Stimulated activated CD4-positive, alpha-beta T cell treated with anti-CD3 and anti-CD28 coated beads, Interleukin-2, amount 100 ng/mL, for 24 hours (primary cell): ENCODE measurements at places on chromosomes 6 and 20.

GRCh38 chr6:21037453-21037852 is 503.2 kb downstream of the CDKAL1 start:
- DNase-seq: no peak

- DNase-seq: peak; percentile 49
These were observed 23.2 kb downstream of the RBCK1 start for GRCh38 chr20:431012-431904.

- DNase-seq: peak; percentile 56
These were observed 1.2 kb downstream of the GSTA5 start for GRCh38 chr6:52839124-52840055.

GRCh38 chr6:86963352-86963751 is 26.0 kb downstream of the HTR1E start:
- no peak for DNase-seq

DNA sequence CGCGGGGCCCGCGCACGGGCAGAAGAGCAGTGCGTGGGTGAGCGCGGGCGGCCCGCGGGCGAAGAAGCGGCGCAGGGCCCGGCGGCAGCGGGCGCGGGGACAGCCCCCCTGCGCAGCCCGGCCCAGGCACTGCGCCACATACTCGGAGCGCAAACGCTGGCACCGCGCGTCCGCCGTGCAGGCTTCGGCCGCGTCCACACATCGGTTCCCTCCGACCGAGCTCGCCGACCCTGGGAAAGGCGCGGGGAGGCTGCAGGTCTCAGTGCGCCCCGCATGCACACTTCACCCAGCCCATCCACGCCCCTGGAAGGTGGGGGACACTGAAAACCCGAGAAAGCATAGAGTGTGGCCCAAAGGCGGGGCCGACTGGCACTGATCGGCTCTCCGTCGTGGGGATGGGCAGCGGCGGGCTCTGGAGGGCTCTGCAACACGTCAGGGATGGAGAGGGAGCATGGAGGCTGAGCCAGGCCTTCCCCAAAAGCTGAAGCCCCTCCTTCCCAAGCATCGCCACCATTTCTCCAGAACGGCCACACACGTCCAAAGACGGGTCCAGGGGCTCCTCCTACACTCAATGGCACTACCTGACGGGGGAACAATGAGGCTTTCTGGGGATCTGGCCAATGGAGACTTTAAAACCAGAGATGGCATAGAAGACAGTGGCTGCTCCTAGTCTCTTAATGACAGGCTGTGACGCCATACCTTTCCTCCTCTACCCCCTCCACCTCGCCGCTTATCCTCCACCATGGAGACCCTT is 2.0 kb downstream of the GFRA4 start:
- no peak for DNase-seq

DNA sequence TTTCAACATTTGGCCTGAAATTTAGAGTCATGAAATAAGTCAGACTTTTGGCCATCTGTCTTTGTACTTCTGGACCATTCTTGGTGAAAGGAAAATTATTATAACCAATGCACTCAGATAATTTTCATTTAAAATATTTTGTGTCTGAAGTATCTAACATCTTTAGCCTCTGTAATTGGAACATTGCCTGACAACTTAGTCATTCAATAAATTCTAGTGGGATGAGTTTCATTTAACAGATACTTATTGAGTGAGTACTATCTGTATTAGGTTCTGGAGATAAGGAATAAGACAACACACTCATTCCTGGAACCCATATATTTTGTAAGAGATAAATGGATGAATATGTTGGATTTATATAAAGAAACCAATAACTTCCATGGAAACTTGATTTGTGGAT is 536.0 kb downstream of the BCKDHB start:
- DNase-seq: no peak

GRCh38 chr6:142945446-142946180 is 637 bp upstream of the HIVEP2 start:
- peak; percentile 53 for DNase-seq

DNA sequence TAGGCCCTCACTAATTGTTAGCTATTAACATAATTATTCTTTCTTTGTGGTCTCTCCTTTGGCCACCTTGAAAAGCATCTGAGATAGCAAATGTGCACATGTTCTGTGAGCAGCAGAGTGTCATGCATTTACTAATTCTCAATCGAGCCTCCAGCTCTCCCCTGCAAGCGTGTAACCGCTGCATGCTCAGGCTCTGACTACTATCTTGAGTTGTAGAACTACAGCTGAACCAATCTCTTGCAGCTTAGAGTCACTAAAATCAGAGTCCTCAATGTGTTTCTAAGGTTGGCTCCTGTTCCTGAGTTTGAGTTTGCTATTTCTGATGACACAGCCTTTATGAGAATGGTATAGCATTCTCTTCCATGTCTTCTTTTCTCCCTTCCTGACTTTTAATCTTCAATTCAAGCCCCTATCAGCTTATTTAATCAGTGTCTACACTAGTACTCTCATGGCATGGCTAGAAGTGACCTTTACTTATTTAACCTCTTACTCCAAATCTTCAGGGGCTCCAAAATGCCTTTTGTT is 65.5 kb downstream of the PPP1R3G start:
- DNase-seq: no peak

DNA sequence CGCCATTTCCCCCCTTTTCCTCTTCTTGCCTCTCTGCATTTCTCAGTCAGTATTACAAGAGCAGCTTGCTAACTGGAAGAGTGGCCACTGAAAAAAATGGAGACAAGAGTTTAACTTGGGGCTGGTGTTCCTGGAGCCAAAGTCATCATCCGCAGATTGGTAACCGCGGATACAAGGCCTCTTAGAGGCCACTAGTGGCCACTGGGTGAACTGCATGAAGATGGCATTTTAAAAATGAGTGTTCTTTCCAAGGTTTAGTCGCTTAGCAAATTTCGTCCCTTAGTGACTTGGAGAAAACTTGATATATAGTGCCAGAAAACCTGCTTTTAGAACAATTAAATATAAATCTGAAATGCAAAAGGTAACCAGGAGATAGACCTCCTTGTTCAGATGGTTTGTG is 4.8 kb downstream of the F13A1 start:
- peak; percentile 48 for DNase-seq

DNA sequence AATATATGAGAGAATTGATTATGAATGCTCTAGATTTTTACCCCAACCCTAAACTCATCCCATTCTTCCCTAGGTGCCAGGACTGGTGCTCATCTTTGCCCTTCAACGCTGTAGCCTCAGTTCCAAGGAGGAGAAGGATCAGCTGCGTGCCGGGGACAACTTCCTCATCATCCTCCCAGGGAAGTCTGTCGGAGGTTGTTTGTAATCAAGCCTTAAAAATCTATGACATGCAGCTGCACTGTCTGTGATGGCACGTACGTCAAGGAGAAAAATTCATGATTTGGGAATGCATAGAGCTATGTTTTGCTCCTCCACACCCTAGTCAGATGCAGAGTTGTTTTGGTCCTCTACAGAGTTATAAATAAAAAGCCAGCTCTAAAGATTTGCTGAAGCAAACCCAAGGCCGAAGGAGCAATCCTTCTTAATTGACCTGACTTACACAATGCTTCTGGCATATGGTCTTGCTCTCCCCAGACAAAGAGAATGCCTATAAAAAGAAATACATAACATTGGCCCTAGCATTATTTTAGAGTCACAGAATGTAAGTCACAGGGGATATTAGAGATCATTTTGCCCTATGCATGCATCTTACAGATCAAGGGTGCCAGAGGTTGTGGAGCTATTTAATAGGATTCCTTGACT is 244.2 kb downstream of the HIVEP2 start:
- no peak for DNase-seq

GRCh38 chr6:107066697-107067659 is 39.0 kb downstream of the MTRES1 start:
- DNase-seq: no peak

GRCh38 chr6:63764318-63764916 is 128.8 kb downstream of the PHF3 start:
- DNase-seq: no peak

DNA sequence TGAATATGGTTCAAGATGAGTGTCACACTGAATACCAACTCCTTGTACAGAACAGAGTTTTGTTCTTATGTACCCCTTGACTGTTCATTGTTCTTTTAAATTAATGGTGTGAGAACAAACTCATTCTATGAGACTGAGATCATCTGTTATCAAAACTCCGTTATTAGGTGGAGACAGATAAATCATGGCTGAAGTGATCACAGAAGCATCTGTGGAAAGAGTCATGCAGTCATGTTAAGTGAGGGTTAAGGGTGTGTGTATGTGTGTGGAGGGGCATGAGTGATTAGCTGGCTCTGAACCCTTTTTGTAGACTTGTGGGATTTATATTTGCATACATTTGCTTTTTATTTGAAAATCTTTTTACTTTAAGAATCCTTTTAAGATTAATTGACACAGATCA is 24.7 kb downstream of the ADGRG6 start:
- DNase-seq: no peak

DNA sequence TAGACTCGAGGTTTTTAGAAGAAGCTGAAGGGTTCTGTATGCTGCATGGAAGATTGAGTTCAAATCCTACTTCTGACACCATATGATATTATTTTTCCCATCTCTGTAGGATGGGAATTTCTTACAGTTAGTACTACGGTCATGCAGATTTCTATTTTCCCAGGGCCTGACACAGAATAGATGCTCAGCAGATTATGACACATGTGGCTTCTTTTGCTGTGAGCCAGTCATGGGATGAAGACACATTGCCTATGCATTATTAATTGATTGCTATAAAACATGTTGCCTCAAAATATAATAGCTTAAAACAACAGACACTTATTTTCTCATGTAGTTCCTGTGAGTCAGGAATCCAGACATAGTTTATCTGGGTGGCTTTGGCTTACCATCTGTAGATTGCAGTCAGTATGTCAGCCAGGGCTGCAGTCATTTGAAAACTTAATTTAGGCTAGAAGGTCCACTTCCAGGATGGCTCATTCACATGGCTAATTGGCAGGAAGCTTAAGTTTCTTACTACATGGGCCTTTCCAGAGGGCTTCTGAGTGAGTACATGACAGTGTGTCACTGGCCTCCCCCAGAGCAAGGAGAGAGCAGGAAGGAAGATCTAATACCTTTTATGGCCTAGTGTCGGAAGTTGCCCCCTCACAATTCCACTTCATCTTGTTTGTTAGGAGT is 29.5 kb downstream of the TOP1 start:
- DNase-seq: peak; percentile 6

GRCh38 chr6:129607581-129608186 is 102.3 kb downstream of the ARHGAP18 start:
- no peak for DNase-seq

- no peak for DNase-seq
These were observed 230.2 kb downstream of the PRKN start for GRCh38 chr6:162497389-162497788.

- no peak for DNase-seq
These were observed 157.7 kb upstream of the FLRT3 start for GRCh38 chr20:14495066-14495465.

GRCh38 chr6:44388887-44389286 is 1.4 kb downstream of the CDC5L start:
- no peak for DNase-seq

- peak; percentile 68 for DNase-seq
These were observed 302.7 kb upstream of the ZFP64 start for GRCh38 chr20:52494244-52494643.

GRCh38 chr6:132023490-132023889 is 72.3 kb upstream of the CCN2 start:
- DNase-seq: no peak

GRCh38 chr20:19692100-19692499 is 66.0 kb upstream of the RIN2 start:
- no peak for DNase-seq

- DNase-seq: no peak
These were observed 52.9 kb downstream of the ATP9A start for GRCh38 chr20:51715163-51715855.

GRCh38 chr20:17225851-17226409 is 910 bp upstream of the PCSK2 start:
- no peak for DNase-seq

DNA sequence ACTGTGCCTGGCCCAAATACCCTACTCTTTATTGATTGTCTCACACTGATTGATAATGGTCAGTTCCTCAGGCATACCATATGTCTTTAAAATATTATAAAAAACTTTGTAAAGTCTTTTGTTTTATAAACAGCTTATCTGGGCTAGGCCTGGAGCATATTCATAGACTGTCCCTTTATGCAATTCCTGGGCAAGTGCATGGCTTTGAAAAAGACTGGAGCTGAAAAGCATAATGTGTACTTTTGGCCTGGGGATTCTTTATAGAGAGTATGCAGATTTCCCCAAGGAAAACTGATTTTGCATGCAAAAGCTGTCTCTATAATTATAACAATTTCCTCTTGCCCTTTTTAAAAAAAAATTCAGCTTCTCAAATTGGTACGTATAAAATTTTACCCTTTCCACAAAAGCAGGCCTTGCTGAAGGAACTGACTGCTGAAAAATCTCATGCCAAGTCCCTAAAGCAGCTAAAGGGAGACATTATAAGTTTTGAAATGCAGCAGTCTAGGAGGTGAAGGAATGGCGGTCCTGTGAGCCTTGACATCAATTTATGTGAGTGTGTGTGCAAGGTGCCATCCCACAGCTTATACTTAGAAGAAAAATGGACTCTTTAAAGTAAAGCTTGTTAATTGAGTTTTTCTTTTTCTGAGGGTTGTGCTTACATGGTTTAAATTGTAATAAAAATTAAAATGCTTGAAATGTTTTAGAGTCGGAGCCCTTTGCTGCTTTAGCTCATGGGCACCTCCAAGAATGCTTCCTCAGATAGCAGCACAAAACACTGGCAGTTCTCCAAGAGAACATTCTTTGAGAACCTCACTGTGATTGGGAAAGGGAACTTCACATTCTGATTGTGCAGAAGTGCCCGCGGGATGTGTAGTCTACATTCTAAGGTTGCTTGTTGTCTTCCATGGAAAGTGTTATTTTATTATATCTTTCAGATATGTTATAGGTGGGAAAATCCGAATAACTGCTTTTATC is 43.9 kb downstream of the PLCB4 start:
- no peak for DNase-seq

DNA sequence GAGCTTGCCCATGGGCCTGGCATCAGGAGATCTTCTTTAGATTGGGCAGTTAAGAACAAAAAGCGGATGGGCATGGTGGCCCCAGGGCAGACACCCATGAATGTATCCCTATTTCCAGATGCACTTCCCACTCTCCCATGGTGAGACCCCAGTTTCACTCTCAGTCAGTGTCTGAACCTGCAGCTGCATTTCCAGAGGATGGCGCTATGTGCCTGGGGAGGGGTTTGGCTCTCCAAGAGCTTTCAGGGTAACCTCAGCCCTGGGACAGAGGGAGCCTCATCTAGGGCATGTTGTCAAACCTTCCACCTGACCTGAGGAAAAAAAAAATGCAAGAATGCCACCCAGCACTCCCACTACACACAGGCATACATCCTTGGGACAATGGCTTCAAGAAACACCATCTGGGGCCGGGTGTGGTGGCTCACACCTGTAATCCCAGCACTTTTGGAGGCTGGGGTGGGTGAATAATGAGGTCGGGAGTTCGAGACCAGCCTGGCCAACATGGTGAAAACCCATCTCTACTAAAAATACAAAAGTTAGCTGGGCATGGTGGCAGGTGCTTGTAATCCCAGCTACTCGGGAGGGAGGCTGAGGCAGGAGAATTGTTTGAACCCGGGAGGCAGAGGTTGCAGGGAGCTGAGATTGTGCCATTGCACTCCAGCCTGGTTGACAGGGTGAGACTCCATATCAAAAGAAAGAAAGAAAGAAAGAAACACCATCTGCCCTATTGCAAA is 1.9 kb downstream of the CST9L start:
- DNase-seq: no peak

GRCh38 chr6:35064290-35064689 is 76.8 kb downstream of the TCP11 start:
- DNase-seq: no peak
